ENCODE measurements at places on chromosomes 1 and 21.

DNA sequence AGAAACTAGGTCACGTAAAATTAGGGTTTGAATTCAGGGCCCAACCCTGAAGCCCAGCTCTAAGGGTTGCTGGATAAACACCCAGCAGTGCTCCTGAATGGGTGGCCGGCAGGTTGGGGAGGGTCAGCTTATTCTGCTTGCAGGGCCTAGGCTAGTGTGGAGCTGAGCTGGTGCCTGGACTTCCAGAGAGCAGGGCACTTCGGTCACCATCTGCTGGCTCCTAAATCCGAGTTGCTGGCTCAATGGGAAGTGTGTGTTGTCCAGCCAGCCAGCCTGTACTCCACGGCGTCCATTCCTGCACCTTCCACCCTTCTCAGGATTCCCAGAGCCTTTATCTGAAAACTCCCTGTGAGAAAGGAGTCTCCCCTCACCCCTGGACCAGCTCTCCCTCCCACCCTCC, 23.0 kb downstream of the TRIM67 start:
- no peak for DNase-seq

GRCh38 chr21:33035147-33035546, 9.4 kb downstream of the OLIG2 start:
- no peak for DNase-seq

DNA sequence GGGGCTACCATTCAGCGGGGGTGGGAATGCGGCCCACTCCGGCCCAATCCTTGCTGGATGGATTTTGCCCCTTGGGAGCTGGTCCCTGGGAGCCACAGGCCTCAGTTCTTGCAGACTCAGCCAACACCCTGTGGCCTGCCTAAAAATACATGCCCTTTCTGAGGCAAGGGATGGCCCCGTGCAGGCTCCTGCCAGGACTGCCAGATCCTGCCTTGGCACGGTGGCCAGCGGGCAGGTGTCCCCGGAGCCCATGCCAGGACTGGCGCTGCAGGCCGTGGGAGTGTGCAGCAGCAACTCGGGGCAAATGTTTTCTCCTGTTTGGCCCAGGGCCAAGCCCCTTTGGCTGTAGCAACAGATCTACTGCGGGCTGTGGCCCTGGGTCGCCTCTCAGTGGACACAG, 1.6 kb upstream of the PANK4 start:
- no peak for DNase-seq

- peak; percentile 68 for DNase-seq
These were observed 591 bp downstream of the KCTD3 start for GRCh38 chr1:215567491-215568298.

- no peak for DNase-seq
These were observed 1.5 kb downstream of the RPL22 start for GRCh38 chr1:6197746-6198427.

DNA sequence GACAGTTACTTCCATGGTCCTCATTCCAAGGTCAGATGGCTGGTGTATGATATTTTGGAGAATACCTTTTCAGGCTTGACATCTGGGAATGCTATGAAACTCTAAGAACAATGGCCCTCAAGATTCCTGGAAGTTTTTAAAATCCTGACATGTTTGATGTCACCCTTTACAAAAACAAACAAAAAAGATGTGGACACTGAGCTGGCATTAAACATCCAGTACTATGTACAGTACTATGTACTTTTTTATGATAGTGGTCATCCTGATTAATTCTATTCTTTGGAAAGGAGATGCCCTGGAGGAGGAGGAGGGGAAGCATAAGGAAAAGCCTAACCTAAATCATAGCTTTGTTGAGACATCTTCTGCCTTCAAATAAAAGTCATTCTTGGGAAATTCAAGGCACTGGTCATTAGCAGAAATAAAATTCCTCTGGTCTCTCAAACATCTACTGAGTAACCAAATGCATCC, 235.4 kb downstream of the HMCN1 start:
- DNase-seq = peak; percentile 86

DNA sequence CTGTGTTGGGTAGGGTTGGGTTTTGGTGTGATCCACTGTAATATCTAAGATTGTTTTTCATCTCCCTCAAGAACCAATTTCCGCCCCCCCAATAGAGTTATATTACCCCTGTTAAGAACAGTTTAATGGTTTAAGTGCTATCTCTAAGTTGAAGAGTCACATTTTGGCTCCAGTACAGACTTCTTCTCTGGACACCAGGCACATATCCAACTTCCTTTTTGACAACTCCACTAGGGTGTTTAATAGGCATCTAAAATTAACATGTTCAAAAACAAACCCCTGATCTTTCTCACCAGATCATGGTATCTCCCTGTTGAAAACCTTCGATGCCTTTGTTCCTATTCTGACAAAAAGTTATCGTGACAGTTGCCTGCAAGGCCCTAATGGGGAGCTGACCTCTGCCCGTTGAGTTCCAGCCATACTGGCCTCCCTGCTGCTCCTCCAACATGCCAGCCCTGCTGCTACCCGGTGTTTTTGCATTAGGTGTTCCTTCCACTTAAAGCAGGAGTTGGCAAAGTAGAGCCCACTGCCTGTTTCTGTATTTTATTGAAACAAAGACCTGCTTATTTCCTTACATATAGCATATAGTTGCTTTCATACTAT, 18.6 kb downstream of the USP24 start:
- DNase-seq = peak; percentile 52

All from EH (cell line).